CD4-positive, alpha-beta T cell treated with Interleukin-15 for 4 hours (primary cell): ENCODE measurements at places on chromosomes 11 and 22.

- DNase-seq: no peak
These were observed 51.4 kb downstream of the SHISAL1 start for GRCh38 chr22:44261164-44261860.

GRCh38 chr22:22130953-22131608, 113.5 kb upstream of the VPREB1 start:
- DNase-seq: no peak

GRCh38 chr11:8865304-8865703, 45.7 kb upstream of the AKIP1 start:
- no peak for DNase-seq

GRCh38 chr22:27865496-27865895, 53.6 kb downstream of the PITPNB start:
- DNase-seq: no peak

- DNase-seq: no peak
These were observed 199.3 kb upstream of the ISX start for GRCh38 chr22:34866495-34867131.

DNA sequence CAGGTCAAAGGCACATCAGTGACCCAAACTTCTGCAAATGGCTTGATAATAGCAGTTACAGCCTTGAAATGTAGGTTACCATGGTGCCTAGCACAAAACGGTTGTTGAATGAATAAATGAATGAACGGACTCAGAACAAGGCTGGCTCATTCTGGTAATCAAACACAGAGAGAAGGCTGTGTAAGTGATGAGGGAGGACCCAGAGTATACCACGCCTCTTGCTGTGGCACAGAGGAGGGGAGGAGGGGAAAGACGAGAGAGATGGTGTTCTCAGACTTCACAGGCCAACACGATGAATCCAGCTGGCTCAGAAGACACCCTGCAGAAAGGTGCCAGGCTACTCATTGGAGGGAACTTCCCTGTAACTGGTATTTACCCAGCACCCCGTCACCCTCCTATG, 38.3 kb downstream of the PC start:
- DNase-seq: no peak

- no peak for DNase-seq
These were observed 1.2 kb downstream of the EPS8L2 start for GRCh38 chr11:706957-707816.

DNA sequence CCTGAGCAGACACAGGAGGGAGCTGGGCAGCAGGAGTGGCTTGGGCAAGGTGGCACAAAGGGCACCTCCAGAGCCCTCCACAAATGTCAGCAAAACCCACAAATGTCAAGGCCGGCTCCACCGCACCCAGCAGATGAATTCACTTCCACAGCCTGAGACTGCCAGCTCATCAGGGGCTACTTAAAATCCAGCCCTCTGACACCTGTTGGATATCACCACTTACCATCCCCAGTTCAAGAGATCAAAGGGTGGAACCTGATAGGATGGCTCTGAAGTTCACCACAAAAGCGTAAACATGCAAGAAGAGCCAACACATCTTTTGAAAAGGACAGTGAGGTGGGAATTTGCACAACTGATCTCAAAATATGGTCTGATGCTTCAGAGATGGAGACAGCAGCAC, 168.6 kb upstream of the GRK3 start:
- no peak for DNase-seq

DNA sequence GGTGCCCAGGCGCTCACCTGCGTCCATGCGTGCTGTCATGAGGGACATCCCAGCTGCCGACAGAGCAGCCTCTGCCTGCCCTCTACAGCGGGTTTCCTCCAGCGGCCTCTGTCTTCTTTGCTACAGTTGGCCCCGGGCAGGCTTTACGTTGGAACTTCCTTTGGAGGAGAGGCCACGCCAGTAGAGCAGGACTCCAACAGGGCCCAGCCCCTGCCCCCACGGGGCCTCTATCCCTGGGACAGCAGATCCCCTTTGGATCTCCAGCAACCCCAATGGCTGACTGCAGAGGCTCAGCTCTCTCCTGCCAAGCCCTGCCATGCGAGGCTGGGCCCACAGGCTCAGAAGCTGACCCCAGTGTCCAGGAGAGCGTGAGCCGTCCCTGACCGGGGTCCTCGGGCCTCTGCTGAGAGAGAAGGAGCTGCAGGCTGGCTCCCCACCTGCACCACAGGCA, 12.1 kb downstream of the TRPM5 start:
- DNase-seq: no peak
